ENCODE measurements at places on chromosomes 7 and 10.

DNA sequence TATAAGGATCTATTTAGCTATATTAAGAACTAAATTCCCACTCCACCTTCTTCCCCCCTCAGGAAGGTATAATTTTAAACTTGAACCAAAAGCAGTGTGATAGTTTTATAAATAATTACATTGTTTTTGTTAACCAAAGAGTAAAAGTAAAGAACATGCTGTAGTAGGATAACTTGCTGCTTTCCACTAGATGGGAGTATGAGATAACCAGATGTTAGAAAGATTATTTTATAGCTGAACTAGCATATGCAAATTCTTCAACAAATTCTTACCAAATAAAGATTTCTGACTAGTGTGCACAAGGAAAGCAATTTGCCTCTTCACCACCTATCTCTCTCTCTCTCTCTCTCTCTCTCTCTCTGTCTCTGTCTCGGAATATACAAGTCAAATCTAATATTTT, 31.8 kb downstream of the TES start:
- DNase-seq, result no peak

DNA sequence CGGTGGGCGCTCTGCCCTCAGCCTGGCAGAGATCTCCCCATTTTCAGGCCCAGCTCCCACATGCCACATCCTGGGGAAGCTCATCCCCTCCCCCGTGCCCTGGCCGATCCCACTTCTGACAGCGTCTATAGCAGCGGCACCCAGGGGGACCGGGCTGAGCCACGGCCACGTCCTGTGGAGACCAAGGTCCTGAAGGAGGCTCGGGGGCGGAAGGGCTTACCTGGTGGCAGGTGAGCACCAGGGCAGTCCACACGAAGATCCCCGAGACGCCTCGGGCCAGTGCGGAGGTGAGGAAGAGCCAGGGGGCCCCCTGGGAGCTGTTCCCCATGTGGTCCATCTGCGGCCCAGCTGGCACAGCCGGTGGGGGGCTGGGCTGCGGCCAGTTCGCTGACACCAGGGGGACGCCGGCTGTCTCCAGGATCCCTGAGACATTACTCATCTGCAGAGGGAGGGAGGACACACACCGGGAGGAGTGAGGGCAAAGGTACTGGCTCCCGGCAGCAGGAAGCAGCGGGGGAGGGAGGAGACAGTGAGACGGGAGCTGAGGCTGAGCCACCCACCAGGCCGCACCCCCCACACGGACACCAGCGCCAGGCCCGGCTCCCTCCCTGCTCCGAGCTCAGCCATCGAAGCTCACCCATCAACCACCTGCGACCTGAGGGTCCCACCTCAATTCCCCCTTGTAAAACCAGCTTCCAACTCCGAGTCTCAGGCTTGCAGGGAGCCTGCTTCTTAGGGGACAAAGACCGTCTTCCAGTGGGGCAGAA, 776 bp downstream of the TMEM184A start:
- DNase-seq, result no peak

- no peak for DNase-seq
Observed at GRCh38 chr7:150524018-150524417, 9.3 kb downstream of the GIMAP7 start.

GRCh38 chr10:4250587-4250887, 465.5 kb upstream of the KLF6 start:
- DNase-seq, result no peak

- no peak for DNase-seq
Observed at GRCh38 chr10:128963211-128964099, 503.6 kb upstream of the MGMT start.

GRCh38 chr7:2145835-2146580, 86.7 kb downstream of the MAD1L1 start:
- DNase-seq, result no peak
